NCI-H187 (cell line): ENCODE measurements at places on chromosomes 4 and X.

GRCh38 chr4:102537269-102537668 lies 36.1 kb downstream of the NFKB1 start:
- DNase-seq, result no peak

DNA sequence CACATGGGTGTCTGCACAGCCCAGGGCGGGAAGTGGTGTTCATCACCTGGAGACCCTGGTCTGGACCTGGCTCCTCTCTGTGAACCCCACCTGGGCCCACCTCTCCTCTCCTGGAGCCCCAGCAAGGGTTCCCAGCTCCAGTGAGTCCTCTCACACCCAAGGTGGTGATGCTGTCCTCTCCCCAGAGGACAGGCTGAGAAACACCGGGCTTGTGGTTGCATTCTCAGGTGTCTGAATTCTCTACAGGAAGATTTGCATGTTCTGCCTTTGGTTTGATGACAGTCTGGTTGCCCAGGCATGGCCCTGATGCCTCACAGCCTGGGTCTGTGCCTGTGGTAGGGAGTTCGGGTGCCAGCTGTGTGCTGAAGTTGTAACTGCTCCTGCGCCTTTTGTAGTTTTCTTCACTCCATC lies 3.8 kb downstream of the MAEA start:
- DNase-seq, result no peak

- DNase-seq, result no peak
These were observed 84.2 kb upstream of the WDFY3 start for GRCh38 chr4:85050736-85051135.

DNA sequence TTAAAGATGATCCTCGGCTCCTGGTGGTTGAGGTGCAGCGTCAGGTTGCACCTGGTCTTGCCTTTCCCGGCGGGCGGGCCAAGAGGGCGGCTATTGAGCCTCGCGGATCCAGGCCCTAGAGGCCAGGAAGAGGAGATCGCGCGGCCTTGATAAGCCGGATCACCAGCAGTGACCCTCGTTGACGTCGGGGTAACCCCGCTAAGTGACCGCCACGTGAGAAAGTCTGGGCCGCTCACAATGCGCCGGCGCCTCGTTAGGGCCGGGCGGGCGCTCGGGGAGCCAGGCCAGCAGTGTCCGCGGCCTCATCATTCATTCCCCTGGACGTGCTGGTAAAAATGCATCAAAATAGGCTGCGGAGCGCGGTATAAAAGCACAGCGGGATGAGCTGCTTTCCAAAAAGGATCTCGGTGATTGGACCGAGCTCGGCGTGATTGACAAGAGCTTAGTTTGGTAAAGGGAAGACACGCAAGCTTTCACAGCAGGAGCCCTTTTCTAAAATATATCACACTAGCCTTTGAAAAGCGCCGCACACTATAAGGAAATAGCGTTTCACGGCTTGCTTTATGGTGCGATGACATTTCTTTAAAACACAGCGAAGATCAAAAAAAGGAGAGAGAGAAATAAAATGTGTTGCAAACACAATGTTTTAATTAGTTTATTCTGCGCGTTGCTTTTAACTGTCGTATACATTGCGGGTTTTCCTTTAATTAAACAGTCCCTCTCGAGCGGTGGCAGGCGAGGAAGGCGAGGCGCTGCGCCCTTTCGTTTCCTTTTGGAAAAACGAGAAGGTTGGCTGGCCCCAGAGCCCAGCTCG lies 15.9 kb upstream of the ZIC3 start:
- DNase-seq, result no peak

DNA sequence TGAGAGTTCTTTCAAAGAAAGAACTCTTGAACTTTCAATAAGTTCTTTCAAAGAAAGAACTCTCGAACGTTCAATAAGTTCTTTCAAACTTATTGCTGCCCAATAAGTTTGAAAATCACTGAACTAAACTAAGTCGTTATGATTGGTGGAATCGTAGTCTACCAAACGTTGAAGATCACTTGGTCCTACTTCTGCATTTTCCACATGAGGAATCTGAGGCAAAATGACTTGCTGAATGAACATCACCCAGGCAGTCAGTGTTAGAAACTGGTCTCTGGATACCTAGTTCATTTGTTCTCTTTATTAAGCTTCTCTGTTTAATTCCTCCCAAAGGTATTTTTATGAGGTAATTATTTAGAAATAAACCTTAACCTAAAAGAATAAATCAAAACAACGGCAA lies 7.1 kb upstream of the CNOT6L start:
- DNase-seq, result no peak

- DNase-seq, result no peak
These were observed 80.3 kb upstream of the LSM6 start for GRCh38 chr4:146095091-146095690.

DNA sequence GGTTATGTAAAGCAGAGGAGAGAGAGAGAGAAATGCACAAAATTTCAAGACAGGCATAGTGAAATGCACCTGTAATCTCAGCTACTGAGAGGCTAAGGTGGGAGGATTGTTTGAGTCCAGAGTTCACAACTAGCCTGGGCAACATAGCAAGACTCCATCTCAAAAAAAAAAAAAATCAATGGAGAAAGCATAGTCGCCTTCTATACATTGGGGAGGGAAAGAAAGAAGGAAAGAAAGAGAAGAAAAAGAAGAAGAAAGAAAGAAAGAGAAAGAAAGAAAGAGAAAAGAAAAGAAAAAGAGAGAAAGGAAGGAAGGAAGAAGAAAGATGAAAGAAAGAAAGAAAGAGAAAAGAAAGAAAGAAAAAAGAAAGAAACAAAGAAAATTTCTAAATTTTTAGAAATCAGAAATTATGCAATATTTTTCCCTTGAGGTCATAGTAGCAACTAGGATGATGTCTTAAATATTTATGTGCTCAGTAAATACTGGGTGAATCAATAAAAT lies 53.4 kb downstream of the DKK2 start:
- no peak for DNase-seq

- DNase-seq, result no peak
These were observed 43.9 kb upstream of the BBS12 start for GRCh38 chr4:122688529-122689140.

DNA sequence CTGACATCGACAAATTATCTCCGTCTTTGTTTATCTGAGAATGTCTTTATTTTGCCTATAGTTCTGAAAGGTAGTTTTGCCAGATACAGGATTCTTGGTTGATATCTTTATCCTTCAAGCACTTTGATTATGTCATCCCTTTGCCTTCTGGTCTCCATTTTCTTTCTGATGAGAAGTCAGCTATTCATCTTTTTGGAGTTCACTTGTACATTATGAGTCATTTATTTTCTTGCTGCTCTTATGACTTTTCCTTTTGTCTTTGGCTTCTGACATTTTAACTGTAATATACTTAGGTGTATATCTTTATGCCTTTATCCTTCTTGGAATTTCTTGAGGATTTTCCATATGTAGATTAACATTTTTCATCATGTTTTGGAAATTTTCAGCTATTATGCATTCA lies 51.4 kb downstream of the SHROOM4 start:
- DNase-seq, result no peak

DNA sequence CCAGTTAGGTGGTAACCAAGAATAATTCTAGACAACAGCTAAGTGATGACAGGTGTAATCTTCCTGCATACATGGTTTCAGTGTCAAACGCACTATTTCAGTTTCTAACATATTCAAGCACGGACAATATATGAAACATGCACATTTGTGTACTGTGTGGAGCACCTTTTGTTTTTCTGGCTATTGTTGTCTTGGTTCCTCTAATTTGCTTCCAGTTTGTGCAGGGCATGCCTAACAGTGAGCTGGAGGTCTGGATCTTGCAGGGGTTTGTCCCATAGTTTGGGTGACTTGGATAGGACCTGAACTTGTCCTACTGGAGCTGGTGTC lies 70.5 kb upstream of the TBC1D9 start:
- no peak for DNase-seq

- DNase-seq, result no peak
These were observed 736.9 kb upstream of the HS3ST1 start for GRCh38 chr4:12165616-12166015.

DNA sequence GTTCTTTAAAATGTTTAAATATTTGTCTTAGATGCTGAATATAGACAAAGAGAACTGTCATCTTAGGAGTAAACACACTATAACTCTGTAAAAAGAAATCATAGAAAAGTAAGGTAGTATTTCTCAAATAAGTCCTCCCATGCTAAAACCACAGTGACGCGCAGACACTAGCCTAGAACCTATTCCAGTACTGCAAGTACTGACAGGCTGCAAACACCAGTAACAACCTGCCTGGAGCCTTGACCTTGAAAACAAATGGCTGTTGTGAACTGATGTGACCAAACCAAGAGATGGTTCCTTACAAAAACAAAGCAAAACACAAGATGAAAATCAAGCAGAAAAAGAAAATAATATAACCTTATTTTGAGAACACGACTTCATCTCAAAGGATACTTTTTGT lies 8.5 kb downstream of the TIFA start:
- DNase-seq, result no peak

- DNase-seq, result no peak
These were observed 15.9 kb upstream of the TLR1 start for GRCh38 chr4:38820329-38821061.

- DNase-seq, result no peak
These were observed 1123.7 kb upstream of the PABPC4L start for GRCh38 chr4:135325264-135325663.

GRCh38 chr4:101141230-101141629 lies 206.1 kb downstream of the PPP3CA start:
- no peak for DNase-seq

DNA sequence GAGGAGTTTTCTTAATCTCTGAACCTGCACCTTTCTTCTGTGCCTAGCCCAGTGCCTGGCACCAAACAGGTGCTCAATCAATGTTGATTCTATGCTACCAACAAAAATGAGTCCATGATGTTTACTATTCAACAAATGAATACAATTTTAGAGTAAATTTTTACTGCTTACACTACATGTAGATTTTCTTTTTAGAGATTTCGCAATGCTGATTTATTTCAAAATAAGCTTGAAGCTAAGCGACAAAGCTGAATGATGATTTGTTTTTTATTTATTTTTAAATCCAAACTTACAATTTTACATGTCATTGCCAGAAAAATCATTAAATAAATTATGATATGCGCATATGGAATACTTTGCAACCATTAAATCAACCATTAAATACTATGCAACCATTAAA lies 55.7 kb downstream of the AR start:
- no peak for DNase-seq

DNA sequence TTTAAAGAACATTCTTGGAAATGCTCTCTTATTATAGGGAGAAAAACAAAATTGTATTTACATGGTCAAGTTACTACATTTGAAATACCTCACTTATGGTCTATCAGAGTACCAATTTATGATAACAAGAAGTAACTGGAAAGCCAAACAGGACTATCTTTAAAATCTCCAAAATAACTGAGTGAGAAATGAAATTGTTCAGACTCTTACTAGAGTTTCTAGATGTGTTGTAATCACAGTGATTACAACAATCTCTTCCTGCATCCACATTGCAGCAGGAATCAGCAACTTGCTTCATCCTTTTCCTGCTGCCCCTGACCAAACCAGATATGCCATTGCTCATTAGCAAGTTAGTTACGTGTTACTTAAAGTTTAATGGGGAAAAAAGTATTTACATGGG lies 245.2 kb upstream of the SMIM31 start:
- DNase-seq, result no peak

DNA sequence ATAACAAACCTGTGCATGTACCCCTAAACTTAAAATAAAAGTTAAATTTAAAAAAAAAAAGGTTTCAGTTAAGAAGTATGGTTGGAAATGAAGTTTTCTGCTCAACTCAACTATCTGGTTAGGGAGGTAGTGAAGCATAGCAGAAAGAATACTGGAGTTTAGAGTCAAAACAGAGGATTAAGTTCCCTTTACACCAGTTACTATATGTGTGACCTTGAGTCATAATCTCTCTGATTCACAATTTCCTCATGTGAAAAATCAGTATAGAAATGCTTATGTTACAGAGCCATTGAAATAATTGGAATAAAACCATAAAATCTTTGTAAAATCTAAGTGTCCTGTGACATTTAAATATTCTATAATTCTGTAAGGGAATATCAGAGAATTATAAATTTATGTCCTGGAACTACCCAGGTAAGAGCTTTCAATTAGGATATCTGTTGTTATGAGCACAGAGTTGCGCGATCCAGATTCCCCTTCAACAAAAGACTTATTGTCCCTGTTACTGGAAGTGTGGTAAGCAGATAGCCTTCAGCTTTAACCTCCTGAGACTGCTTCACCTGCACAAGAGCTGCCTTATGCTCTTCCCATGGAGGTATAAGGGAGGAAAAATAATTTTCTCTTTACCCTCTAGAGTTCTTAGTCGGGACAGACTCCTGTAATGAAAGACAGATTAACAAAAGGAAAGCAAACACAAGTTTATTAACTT lies 203.8 kb upstream of the NRK start:
- no peak for DNase-seq

GRCh38 chrX:15418707-15419181 lies 34.5 kb upstream of the VEGFD start:
- no peak for DNase-seq

- no peak for DNase-seq
These were observed 158.8 kb downstream of the RBM46 start for GRCh38 chr4:154939851-154940250.

- no peak for DNase-seq
These were observed 35.5 kb upstream of the GPC3 start for GRCh38 chrX:134020910-134021309.

GRCh38 chrX:102155806-102156179 lies at the start of gene BEX5:
Gene BEX5, minus strand, starts transcription at chrX:102155977. Its CDS starts 1,712 bp downstream, at chrX:102154265.
- DNase-seq, result peak; percentile 18

DNA sequence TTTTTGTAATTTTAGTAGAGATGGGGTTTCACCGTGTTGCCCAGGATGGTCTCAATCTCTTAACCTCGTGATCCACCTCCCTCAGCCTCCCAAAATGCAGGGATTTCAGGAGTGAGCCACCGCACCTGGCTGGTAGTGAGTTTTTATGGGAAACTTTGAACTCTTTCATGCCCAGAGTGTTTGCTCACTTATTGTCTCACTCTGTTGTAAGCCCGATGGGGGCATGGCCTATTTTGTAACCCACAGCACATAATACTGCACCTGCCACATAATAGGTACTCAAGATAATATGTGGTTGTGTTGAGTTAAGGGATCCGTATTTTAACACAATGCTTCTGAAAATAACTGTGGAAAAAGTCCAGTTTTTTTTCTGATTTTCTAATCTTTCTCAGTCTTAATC lies 109.6 kb upstream of the GIMD1 start:
- no peak for DNase-seq

- no peak for DNase-seq
These were observed 47.9 kb downstream of the HSD17B13 start for GRCh38 chr4:87274803-87275202.

GRCh38 chrX:108732630-108733321 lies 3.6 kb downstream of the IRS4 start:
- DNase-seq, result no peak

DNA sequence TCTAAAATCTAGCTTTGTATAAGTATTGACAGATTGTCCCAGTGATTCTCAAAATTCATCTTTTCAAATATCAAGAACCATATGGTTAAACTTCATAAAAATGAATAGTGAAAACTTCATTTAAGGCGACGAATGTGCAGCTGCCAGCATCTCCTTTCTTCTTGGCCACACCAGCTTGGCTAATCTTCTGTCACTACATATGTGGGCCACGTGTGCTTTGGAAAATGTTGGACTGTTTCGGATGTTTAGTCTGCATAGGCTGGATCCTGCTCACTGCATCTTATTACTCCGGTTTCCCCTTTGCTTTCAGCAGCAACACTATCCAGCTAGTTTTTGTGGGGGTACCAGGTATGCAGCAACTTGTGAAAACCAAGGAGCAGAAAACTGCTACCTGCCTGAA lies 221.9 kb downstream of the BMPR1B start:
- DNase-seq, result no peak

- DNase-seq, result no peak
These were observed at the start of gene TMEM154 for GRCh38 chr4:152679414-152680281. Gene TMEM154, minus strand, starts transcription at chr4:152679997. Its CDS starts 64 bp downstream, at chr4:152679933.
